ENCODE measurements at places on chromosomes 1 and 21.

DNA sequence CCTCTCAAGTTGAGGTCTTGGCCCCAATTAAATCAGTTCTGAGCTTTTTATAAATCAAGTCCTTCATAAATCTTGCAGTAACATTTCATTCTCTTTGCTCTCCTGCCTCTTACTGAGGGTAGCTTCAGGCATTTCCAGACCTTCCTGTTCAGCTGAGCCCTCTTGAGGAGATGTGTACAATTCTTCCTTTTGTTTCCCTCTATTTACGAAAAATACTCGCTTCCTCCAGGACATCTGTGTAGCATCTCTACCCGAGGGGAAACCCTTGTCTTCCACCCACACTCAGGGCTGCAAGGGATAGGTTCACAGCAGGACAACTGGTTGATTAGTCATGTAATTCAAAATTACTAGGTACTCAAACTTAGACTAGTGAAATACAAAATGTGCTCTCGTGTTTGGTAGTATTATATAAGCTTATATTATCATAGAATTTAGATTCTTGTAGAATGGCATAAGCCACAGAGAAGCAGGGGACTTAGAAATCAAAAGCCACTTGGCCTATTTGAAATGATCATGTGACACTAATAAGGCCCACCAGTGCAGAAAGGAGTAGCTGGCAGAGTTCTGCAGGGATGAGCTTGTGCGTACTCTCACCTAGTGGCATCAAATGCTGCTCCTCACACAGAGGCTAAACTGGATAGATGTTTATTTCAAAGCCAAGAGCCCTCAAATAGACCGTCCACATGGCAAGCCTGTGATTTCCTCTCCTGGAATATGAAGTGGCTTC, 126.7 kb downstream of the GDAP2 start:
- DNase-seq, result no peak

- DNase-seq, result no peak
These were observed 410.7 kb downstream of the DSCAM start for GRCh38 chr21:40436261-40436660.

DNA sequence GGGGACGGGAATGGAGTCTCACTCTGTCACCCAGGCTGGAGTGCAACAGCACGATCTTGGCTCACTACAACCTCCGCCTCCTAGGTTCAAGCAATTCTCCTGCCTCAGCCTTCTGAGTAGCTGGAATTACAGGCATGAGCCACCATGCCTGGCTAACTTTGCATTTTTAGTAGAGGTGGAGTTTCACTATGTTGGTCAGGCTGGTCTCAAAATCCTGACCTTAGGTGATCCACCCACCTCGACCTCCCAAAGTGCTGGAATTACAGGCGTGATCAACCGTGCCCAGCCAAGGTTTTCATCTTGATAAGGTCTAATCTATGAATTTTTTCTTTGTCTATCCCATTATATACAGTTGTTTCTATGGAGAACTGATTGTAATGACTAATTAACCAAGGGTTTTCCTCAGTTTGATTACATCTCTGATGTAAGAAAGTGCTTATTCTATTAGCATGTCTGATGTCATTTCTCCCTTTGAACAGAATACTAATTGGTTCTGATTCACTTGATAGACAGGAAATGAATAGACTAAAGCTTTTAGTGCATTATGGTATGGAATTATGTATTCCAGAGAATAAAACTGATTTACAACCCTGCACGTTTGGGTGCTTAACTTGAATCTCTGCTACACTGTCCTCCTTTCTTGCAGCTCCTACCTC, 11.9 kb downstream of the PACC1 start:
- DNase-seq, result no peak

- no peak for DNase-seq
These were observed 138.6 kb upstream of the B3GALT2 start for GRCh38 chr1:193325042-193325441.

GRCh38 chr1:77987919-77988318, 9.0 kb upstream of the FUBP1 start:
- DNase-seq, result no peak

DNA sequence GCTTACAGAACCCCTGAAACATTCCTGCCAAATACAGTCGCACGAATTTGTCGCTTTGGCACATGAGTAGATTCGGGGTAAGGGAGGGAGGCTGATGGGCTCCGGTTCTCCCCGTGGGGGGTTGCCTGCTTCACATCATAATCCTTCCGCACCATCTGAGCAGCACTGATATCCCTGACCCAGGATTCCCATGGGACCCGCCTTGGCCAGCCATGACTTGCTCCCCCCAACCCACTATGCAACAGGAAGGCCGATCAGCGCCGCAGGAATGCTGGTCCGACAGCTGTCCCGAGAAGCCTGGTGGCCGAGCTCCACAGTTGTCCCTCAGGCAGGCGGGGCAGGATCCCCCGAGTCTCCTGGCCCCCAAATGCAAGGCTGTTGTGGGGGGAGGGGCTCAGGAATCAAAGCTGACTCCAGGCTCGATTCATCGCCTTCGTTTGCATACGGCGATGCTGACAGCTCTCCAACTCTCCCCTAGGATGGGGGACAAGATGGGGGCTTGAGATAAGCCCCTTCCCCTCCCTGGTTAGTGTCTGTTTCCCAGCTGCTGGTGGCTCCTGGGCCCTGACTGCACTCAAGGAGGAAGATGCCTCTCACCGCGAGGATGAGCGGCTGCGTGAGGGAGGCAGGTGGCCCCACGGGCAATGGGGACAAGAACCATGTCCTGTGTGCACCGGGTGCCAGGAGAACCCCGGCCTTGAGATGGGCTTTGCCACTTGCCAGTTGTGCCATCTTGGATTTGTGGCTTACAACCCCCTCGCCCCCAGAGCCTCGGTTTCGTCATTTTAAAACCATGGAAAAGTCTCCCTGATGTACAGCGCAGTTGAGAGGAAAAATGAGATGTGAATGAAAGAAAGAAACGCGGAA, 9.3 kb downstream of the DRAXIN start:
- DNase-seq, result no peak

- DNase-seq, result no peak
These were observed 401 bp downstream of the WNT9A start for GRCh38 chr1:227947386-227947675.

DNA sequence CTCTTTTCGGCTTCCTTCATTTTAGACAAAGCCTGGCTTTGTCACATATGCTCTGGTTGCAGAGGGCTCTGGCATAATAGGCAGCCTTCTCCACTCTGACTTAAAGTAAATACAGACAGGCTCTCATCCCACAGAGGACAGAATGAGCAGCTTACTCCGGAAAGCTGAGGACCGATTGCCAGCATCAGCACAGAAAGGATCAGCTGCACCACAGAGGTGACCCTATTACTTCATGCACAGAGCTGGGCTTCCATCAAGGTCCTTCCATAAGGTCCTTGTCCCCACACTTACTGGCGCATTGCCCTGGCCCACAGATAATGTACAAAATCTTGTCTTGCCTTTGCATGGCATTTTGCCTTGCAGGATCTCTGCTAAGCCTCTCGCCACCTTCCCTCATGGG, 67.6 kb downstream of the SEC16B start:
- no peak for DNase-seq

- no peak for DNase-seq
These were observed 17.2 kb downstream of the DNAJC16 start for GRCh38 chr1:15543589-15544568.

DNA sequence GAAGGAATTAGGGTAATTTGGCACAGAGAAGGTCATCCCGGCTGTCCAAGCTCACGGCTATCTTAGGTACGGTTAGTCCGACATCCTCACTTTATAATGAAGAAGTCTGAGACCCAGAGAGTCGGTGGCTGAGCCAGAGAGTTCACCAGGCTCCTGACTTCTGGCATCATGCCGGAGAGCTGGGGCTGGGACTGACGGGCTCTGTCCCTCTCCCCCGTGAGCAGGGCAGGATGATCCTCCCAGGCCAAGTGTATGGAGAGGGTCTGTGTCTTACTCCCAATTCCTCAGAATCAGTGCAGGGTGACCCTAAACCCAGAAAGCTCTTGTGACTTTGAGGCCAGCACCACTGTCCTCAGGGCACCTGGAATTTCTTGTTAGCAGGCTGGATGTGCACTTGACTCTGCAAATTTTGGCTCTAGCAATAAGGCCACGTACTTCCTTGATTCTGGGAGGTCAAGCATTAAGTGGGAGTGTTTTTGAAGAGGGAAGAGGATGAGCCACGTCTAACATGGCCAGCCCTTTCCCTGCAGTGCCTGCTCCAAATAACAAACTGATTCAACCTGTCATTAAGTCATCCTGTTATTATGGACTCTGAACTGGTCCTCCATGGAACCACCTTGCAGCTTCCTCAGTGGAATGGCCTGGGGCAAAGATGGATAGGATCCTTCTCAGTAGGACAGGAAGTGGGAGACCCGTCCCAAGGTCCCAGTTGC, 20.8 kb upstream of the BTG2 start:
- no peak for DNase-seq

DNA sequence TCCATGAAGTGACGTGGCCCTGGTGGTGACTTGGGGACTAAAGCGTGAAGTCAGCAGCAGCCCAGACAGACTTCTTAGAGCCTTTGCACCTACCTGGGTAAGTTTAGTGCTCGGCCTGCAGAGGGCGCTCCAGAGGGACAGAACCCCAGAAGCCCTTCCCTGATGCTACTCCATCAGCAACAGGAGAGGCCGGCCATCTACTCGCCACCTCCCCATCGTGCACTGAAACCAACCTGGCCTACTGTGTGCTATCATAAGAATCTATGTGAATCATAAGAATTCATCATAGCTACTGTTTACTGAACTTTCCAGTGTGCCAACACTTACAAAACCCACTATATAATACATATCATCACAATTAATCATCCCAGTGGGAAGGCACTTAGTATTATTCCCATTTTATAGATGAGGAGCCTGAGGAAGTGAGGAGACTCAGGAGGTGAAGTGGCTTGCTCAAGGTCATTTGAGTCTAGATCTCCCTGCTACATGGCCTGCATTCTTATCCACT, 7.9 kb upstream of the EDN2 start:
- DNase-seq, result no peak

DNA sequence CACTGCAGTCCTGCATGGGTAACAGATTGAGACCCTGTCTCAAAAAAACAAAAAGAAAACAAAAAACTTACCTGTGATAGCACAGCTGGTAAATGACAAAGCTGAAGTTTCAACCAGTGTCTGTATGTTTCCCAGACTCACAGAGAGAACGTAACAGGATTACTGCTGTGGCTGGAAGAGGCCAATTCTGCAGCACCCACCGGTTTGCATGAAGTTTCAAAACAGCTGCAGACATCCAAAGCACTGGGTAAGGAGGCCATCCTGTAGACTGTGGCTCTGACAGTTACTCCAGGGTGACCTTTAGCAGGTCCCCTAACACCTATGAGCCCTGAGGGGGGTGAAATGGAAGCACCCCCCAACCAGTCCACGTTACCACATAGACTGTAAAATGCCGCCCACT, 7.5 kb downstream of the ID3 start:
- DNase-seq, result no peak

- DNase-seq, result no peak
These were observed 695.4 kb downstream of the BRINP3 start for GRCh38 chr1:189782295-189782694.

DNA sequence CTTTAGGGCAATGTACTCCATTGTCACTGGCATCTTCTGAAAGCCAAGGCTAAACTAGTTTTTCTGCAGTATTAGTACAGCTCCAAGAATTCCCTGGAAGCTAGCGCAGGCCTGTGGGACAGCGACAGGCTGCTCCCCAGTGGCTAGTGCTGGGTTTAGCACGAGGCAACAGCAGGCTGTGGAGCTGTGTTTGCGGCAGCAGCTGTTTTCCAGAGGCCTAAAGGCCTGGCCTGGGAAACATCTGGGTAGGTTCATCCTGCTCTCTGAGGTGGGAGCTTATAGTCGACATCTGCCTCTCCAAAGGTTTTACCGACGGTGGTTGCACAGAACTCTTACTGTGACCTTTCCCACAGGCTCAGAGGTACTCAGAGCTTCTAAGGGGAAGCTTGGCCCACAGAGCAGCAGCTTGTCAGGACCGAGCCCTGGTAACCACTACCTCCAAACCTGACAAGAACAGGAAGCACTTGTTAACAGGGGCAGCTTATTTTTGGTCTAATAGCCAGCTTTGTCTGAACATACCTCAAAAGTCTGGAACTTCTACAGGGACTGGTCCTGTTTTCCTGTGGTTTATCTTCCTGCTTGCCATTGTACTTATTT, 17.2 kb downstream of the CC2D1B start:
- no peak for DNase-seq

DNA sequence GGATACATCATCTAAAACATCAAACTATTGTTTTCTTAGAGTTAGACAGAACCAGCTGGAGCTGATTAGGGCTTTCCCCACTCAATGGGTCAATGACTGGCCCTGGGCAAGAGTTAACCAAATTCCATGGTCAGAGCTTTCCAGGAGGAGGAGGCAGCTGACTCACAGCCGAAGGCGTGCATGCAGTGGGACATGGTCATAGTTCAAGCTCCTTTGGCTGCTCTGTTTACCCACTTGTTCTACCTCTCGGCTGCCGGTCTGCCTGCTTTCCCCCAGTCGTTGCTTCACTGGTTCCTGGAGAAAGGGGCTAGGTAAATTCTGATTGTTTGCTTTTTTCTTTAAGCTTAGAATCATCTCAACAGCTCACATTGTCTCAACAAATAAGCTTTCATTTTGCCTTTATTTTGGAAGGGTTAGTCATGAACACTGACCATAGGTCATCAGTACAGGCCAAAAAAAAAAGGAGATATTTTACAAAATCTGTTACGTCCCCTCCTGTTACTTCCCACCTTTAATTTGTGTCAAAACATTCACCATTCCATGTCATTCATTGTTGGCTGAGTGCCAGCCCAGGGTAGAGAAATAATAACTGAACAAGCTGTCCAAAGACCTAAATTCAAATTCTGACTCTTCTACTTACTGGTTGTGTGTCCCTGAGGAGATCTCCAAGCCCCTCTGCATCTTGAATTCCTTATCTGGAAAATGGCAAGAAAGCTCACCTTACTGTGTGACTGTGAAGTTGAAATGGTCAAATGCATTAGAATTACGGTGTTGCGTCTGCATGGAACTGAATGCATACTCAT, 12.0 kb downstream of the MAB21L3 start:
- DNase-seq, result no peak

DNA sequence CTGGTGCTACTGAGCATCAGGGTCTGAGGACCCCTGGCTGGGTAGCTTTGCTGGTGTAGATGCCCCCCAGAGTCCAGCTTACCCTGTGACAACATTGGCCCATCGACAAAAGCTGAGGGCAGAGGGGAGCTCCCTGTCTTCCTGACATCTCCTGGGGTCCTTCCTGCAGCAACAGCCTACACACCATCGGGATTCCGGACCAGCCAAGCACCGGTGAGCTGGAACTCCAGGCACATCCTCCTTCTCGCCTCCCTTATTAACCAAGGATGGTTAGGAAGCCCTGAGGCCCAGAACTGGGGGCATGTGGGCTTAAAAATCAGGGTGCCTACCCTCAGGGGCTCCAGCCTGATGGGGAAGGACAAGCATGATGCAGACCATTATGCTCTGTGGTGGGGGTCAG, 658.0 kb downstream of the PTPRU start:
- DNase-seq, result no peak

DNA sequence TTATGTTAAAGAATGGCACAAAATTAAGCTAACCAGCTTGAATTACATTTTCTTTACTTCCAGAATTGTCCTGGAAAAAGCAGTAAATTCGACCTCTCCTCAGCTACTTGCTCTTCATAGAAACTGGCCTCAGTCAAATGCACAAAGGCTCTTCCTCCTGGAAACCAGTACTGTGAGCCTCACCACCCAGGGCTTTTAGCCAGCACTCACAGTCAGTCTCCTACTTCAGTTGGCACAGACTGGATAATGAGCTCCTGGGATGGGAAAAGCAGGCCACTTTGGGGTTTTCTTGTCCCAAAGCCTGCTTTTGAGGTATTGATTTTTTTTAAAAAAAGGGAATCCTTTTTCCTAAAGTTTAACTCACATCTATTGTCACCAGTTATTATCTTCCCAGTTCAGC, 40.4 kb downstream of the SCYL3 start:
- DNase-seq, result no peak

- DNase-seq, result no peak
These were observed 82.4 kb downstream of the ZMYM4 start for GRCh38 chr1:35350872-35351271.
